ENCODE measurements at places on chromosomes 2 and 18.

- peak; percentile 15 for DNase-seq
These were observed 129.9 kb downstream of the SOCS6 start for GRCh38 chr18:70418546-70419311.

GRCh38 chr2:105904938-105905337 is 160.2 kb downstream of the NCK2 start:
- DNase-seq: no peak

- no peak for DNase-seq
These were observed 367.9 kb downstream of the THSD7B start for GRCh38 chr2:137133225-137133624.

DNA sequence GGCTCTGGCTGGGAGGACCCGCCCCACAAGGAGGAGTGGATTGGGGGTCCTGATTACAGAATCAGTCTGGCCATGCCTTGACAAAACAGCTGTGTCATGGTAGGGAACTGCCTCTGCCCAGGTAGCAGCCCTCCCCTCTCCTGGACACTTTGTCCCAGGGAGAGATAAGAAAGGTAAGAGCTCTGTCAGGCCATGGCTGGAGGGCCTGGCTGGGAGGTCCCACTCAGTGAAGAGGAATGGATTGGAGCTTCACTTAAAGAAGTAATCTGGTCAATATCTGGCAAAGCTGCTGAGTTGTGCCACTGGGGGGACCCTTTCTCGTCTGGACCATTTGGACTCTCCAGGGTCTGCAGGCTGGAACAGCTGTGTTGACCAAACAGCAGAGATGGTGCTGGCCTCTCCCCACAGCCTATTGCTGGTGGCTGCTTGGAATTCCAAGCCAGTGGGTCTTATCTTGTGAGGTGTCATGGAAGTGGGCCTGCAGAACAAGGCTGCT is 75.4 kb downstream of the EPC2 start:
- no peak for DNase-seq

DNA sequence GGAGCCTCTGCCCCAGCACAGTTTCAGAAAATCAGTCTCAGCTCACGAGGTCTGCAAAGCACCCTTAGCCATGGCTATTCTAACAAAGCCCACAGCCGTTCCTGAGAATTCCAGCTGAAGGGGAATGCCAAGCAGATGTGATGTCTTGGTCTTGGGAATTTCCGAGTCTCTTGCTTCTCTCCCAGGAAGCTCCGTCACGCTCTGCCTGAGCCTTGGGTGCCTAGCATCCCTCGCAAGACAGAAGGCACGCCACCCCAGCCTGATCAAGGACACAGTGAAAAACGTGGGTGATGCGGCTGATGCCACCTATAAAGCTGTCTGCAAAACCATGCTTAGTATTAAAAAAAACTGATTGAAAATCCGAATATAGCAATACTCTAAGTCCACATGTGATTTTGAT is 254.6 kb downstream of the SH3BP4 start:
- DNase-seq: no peak

DNA sequence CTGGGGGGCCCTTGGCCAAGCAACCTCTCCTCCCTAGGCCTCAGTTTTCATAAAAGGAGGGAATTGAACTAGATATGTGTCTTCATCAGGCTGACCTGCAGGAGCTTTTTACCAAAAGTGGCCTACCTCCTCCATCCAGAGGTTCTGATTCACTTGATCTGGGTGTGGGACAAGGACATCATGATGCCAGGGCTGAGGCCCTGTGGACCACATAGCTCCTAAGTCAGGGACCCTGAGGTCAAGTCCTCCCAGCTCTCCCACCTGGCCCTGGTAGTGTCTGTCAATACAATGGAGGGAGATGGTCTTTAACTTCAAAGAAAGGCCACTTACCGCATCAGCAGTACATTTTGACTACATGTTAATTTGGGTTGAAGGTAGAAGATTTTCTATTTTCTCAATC is 10.4 kb downstream of the IL1RN start:
- DNase-seq: no peak

- DNase-seq: no peak
These were observed 167.0 kb downstream of the NDUFA10 start for GRCh38 chr2:239858179-239858578.

- no peak for DNase-seq
These were observed 13.5 kb downstream of the ZFP36L2 start for GRCh38 chr2:43212931-43213330.

- DNase-seq: no peak
These were observed 139.5 kb downstream of the NOL4 start for GRCh38 chr18:34085140-34085739.

- DNase-seq: no peak
These were observed 230.0 kb upstream of the EPHA4 start for GRCh38 chr2:221802089-221802488.

- no peak for DNase-seq
These were observed 68.1 kb upstream of the LYPD6B start for GRCh38 chr2:148970385-148970784.

DNA sequence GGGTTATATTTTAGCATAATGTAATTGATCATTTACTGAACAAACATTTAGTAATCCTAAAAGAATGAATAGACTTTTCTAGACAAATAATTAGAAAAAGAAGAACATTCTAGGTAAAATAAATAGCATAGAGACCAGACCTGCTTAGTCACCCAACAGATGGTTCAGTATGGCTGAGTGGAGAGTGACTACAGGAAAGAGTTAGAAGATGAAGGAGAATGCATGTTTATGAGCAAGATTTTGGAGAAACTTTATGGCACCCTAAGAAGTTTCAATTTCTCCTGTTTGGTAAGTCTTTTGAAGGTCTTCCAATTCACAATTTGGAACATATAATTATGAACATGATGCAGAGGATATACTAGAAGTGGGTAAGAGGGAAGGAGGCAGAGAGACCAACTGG is 32.9 kb downstream of the FAP start:
- DNase-seq: no peak

DNA sequence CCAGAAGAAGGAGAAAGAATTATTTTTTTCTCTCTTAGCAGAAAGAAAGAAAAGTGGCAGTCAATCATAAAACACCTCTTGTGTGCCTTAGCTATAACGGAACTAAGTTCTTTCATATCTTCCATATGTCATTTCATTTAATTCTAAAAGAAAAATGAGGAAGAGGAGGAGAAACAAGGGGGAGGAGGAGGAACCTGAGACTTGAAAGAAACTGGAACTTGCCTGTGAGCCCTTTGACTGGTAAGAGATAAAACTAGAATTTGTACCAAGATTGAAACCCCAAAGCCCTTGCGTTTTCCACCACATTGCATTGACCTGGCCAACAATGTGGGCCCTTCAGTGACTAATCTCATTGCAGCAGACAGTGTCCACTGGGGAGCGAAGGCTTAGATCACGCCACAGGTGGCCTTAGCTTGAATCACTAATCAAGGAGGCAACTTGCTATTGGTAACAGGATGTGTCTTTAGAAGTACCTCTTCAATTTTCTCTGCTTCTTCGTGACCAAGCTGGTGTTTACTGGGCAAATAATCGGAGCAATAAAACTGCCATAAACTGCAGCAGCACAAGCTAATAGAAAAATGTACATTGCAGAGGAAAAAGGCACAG is 307.9 kb downstream of the CLIP4 start:
- no peak for DNase-seq

GRCh38 chr2:143622106-143622505 is 492.9 kb downstream of the ARHGAP15 start:
- no peak for DNase-seq

GRCh38 chr2:101329026-101329425 is 20.5 kb upstream of the RNF149 start:
- no peak for DNase-seq

GRCh38 chr2:221372907-221373306 is 199.2 kb downstream of the EPHA4 start:
- no peak for DNase-seq

DNA sequence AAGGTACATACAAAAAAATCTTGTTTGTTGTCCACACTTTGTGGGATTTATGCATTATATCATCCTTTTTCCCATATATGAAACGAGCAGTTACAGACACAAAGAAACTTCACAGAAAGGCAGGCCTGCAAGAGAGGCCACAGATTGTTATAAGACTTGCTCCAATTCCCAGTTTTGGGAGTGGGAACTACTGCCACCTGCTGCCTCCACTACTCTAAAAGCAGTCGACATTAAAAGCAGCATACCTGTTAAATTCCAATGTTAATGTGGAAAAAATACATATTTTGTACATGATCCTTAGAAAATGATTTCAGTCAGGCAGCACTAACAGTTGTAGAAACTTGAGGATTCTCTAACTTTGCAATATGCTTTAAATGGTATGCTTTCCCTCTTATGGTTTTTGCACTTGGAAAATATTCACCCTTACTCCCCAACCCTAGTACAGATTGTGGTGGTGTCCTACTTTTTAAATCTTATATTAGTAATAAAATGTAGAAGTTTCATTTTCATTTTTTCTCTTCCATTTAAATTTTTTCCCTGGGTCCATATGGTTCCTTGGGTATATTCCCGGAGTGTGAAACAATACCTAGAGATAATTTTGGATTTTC is 37.9 kb downstream of the SLC38A11 start:
- DNase-seq: peak; percentile 34

DNA sequence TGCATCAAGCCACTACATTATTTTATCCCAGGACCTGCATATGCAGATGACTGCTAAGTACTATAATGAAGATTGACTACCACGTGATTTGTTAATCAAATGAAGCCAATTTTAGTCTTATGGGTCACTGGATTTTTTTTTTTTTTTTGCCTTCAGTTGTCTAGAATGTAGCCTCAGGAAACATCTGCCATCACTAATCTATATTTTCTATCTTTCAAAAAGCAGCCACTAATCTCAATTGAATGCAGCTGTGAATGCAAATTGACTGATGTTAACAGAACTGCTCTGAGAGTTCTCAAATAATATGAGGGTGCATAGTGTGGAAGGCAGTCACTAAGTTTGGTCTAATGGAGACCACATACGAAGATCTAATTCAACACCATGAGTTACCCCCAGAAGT is 106.3 kb downstream of the ABCA12 start:
- no peak for DNase-seq

DNA sequence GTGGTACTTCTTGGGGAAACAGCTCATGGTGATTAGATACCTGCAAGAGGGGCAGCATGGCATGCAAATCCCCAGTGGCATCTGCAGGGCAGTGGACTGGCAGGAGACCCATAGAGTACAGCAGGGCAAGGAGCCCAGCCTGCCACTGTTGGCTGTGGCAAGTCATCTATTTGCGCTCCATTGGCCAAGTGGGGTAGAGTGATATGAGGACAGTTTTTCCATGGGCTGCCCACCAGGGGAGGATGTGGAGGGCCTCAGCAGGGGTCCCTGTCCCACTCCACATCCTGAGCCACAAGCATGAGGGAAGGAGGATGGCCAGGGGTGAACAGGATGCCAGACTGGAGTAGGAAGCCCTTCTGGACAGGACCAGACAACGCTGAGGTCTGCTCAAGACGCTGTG is 50.9 kb upstream of the OTOF start:
- no peak for DNase-seq

GRCh38 chr2:29295845-29296244 is 180.6 kb downstream of the CLIP4 start:
- no peak for DNase-seq

DNA sequence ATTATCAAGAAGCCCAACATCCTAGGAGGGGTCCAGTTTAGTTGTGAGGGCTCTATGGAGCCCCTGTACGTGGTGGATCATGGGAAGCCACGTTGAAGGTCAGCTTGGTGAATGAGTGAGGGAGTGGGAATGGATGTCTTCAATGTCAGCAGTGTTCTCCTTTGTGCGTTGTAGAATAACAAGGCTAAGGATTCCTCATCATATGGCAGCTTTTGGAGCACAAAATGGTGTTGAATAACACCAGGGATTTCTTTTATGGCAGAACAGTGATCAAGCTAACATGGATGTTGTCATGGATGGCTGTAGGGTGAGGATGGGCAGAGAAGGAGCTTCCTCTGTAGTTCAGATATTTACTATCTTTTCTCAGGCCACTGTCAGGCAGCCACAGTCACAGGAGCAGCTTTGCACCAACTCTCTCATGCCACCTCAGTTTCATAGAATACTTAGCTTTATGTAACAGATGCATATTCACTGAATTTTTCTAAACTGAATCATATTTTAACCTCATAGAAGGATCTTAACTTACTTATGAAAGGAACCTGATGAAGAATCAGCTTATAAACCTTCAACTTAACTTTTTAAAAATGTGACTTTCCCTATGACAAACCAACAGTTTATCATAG is 284.5 kb upstream of the EPAS1 start:
- DNase-seq: no peak

DNA sequence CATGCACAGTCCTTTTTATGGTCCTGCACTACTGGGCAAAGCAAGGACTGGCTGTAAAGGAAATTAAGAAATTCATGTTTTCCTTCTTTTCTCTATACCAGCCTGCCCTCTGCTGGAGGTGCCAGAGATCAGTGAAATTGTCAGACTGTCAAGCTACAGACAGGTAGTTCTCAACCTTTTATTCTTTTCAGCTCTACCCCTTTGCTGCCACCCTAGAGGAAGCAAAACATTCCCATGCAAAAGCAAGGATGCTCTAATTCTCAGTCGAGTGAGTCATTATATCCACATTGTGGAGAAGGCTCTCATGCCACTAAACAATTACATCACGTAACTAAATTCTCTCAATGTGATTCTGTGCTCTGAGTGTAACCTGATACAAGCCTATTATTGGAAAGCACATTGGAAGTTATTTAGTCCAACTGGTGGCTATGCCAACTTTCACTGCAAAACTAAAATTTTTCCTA is 25.0 kb upstream of the RAPGEF4 start:
- DNase-seq: peak; percentile 68

DNA sequence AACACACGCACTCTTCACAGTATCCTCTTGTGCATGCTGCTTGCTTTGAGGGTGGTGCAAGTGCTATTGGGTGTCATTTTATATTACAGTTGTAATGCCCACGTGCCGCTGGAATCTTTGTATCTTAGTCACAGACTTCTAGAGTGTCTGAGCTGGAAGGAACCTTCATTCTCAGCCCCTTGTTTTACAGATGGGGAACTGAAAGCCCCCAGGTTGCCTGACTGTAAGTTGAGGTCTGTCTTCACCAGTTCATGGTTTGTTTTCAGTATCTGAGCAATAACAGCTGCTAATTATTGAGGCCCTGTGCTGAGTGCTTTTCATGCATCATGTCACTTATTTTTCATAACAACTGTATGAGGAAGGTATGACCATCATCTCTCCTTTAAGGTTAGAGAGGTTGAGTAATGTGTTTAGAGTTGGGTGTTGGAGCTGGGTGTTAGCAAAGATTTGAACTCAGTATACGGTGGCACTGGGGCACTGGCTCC is 77.0 kb downstream of the PRKCE start:
- DNase-seq: no peak
